ENCODE measurements at places on chromosomes 3 and 15.

GRCh38 chr3:42653303-42653559 is 266 bp upstream of the ZBTB47 start:
- DNase-seq, result no peak

DNA sequence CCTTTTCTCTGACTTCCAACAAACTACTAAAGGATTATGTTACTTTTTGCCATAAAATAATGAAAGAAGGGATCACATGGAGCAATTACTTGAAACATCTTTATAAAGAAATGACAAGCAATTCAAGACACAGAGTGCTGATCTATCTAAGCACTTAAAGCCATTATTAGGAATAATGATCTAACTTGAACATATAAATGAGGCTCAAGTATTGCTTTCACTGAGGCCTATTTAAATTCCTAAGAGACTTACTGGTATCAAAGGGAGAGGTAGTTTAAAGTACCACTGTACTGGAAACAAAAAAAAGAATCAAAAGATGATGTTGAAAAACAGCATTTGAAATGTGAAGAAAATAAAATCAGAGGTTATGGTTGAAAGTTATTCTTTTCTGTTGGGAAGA is 375.5 kb downstream of the PLCL2 start:
- DNase-seq, result no peak

- peak; percentile 37 for DNase-seq
These were observed 11.7 kb downstream of the PXYLP1 start for GRCh38 chr3:141243271-141243707.

GRCh38 chr3:144039661-144040060 is 68.0 kb downstream of the DIPK2A start:
- no peak for DNase-seq

GRCh38 chr15:98800437-98801233 is 152.3 kb downstream of the IGF1R start:
- no peak for DNase-seq

GRCh38 chr3:132709761-132710160 is 12.4 kb downstream of the NPHP3 start:
- DNase-seq, result no peak

- no peak for DNase-seq
These were observed 104.2 kb upstream of the CLSTN2 start for GRCh38 chr3:139830817-139831216.

- DNase-seq, result no peak
These were observed 707.7 kb upstream of the EPHA6 start for GRCh38 chr3:96106701-96107100.

DNA sequence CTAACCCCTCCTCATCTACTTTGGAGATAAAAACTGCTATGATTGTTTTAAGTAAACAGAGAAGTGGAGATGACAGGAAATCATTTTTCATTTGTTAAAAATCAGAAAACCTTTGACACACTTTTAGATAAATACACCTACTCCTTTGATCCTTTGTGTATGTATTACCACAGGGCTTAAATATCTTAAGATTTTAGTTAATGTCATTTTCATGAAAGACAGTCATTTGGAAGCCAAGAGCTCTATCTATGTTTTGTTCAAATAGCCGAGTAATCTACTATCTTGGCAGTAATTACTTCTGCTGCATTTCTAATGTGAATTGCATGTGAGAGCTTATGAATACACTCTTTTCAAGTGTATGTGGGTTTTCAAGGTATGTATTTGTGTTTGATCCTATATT is 2.0 kb downstream of the ARPP21 start:
- no peak for DNase-seq

DNA sequence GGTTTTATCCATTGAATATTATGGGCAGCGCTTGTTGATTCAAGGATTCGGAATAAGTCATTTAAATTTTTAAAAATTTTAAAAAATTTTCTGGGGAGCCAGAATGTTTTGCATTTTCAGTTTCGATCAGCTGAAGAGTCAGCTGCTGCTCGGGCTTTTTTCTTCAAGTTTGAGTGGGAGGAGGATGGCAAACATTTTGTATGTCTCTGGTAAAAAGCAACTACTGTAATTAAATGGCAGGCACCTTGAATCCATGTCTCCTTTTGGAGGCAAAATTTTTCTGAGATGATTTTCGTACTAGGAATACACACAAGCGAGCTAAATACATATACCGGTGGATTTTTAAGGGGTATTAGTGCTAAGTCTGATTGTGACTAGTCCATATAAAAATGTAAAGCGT is 612 bp downstream of the C3orf38 start:
- no peak for DNase-seq

- no peak for DNase-seq
These were observed 204.9 kb upstream of the PPP2R3A start for GRCh38 chr3:135760581-135760980.

GRCh38 chr3:194101592-194102432 is 34.1 kb upstream of the HES1 start:
- no peak for DNase-seq

GRCh38 chr3:122858373-122858772 is 63.5 kb downstream of the SLC49A4 start:
- DNase-seq, result no peak

- DNase-seq, result no peak
These were observed 230.7 kb downstream of the ZNF385D start for GRCh38 chr3:21520106-21520963.

DNA sequence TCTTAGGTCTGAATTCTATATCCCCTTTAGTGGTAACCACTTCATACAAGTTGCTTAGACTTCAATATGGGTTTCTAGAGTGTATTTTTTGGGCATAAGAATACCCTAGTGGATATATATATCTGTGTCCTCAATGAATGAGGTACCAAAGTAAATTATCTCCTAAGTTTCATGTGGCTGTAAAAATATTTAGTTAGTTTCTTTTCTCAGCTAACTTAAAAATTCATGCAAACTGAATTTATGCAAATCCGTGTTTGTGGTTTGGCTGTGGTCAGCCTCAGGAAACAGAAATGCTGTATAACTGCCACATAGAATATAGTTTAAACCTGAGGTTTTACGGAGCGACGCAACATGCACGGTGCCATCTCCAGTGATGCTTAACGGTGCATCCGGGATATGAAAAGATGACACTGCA is 80.3 kb downstream of the PEX5L start:
- no peak for DNase-seq

GRCh38 chr3:126342991-126343648 is 14.1 kb downstream of the KLF15 start:
- no peak for DNase-seq

- DNase-seq, result no peak
These were observed 250.9 kb downstream of the NR2F2 start for GRCh38 chr15:96581371-96581770.

GRCh38 chr3:123256256-123256655 is 54.5 kb downstream of the SEC22A start:
- DNase-seq, result no peak

DNA sequence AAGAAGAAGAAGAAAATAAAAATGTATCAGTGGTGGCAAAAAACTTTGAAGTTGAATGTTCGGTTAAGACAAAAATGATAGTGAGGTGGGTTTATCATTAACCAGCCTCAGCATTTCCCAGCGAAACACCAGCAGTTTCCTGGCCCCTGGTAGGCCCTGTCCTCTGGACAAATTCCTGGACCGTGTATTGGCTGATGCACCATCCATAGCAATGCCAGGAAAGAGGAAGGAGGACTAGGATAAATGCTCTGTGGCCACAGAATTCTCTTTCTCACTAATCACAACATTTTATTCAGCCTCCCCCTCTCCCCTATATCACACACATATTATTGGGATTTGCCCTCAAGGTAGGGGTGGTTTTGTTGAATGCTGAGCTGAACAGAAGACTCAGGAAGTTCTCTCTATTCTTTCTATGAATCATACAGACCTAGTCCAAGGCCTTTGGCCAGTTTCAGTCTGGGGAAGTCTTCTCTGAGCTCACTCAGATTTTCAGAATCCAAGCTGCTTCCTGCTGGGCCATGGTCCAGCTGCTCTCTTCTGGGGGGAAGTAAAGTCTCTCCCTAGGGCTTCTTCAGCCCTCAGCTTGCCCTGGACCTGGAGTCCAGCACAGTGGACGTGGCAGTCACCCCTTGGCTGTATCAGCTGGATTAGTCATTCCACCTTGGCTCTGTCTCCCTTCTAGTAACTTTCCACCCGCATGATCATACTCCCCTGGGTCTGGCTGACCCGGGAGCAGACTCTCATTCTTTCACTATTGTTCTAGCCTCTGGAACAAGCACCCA is 27.6 kb downstream of the SLC28A1 start:
- no peak for DNase-seq

- DNase-seq, result no peak
These were observed 74.1 kb upstream of the MITF start for GRCh38 chr3:69665026-69665737.

DNA sequence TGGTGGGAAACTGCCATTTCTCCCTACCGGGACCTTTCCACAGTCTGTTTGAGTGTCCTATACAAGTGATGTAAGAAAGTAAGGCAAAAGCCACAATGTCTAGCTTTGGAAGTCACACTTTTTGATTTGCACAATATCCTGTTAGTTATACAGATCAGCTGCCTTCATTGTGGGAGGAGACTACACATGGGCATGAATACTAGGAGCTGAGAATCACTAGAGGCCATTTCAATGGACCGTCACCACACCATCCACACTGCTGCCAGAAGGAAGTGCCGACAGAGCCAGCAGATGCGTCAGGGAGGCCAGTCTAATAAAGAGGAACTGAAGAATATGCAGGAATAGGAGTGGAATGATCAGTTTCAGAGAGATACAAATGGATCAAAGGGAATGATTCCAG is 65.8 kb downstream of the SCN11A start:
- no peak for DNase-seq

DNA sequence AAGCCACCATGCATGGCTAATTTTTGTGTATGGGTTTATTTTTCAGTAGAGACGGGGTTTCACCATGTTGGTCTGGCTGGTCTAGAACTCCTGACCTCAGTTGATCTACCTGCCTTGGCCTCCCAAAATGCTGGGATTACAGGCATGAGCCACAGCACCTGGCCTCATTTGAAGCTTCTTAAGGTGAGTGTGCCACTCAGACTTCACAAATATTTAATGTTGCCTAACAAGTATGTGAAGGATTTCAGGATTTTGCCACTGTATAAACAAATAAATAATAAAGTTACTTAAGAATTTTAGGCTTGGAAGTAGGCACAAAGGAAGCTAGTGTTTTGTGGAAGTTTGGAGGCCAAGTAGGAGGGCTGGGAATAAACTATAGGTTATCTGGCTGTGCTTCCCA is 73.5 kb downstream of the FGF12 start:
- DNase-seq, result no peak

DNA sequence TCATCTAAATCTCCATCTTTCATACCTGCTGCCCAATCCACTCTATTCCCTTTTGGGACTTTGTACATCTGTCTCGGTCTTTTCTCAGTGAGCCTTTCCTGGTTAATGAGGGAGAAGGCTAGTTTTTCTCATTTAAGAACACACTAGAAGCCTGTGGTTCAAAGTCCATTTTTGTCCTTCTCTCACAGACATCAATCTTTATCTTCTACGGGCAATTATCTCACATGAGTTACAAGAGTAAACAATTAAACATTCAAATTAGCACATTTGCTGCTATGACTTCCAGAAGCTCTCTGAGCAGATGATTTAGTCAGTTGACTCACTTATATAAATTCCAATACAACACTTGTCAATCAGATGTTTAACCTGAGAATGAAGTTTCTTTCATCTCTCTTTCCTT is 49.3 kb upstream of the KBTBD8 start:
- no peak for DNase-seq

- DNase-seq, result no peak
These were observed 249.9 kb upstream of the GBE1 start for GRCh38 chr3:82011336-82011735.

GRCh38 chr3:67357610-67358458 is 296.6 kb downstream of the SUCLG2 start:
- DNase-seq, result no peak

- DNase-seq, result no peak
These were observed 255.6 kb downstream of the MAGI1 start for GRCh38 chr3:65783117-65783516.

GRCh38 chr3:13300546-13301285 is 119.4 kb downstream of the NUP210 start:
- no peak for DNase-seq

DNA sequence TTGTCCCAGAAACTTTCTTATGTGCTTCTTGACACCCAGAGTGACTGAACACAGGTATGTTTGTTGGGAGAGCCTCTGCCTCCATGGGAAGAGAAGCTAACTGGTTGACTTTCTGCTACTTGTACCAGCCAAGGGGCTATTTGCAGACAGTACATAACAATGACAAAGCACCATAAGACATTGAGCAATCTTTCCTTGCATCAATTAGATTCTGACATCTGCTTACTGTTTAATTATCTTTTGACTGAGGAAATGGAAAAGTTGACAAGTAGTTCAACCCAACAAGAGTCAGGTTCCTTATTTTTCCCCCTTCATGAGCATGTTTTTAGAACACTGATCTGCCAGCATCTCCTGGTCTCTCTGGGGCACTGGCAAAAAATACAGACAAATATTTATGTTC is 157.7 kb downstream of the RPLP1 start:
- no peak for DNase-seq

DNA sequence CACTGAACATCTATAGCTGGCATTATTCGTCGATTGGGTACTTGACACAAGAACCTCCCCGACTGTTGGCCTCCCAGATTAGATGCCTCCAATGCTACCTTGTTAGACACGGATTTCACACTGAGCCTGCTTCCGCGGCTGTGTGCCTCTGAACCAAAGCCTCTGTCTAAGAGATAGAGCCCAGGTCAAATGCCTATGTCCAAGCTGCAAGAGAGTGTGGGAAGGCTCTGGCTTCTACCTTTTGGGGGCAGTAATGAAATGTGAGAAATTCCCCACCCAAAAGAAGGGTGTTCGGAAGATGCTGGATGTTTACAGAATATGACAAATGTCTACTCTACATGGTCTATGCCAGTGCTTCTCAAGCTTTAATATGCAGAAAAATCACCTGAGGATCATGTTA is 2.0 kb upstream of the RPUSD2 start:
- DNase-seq, result no peak

DNA sequence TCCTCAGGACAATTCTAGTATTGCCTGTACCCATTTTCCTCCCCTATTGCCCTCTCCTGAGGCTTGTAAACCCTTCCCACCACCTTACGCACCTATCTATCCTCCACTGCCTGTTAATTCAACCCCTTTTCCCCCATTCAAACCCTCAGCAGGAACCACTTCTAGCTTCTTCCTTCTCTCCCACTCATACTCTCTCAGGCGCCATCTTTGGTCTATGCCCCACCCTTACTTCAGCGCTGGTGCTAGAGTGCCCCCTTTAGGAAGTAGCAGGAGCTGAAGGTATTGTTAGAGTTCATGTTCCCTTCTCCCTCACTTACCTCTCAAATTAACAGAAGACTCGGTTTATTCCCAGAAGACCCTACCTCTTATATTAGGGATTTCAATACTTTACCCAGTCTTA is 121.8 kb upstream of the NLGN1 start:
- no peak for DNase-seq

DNA sequence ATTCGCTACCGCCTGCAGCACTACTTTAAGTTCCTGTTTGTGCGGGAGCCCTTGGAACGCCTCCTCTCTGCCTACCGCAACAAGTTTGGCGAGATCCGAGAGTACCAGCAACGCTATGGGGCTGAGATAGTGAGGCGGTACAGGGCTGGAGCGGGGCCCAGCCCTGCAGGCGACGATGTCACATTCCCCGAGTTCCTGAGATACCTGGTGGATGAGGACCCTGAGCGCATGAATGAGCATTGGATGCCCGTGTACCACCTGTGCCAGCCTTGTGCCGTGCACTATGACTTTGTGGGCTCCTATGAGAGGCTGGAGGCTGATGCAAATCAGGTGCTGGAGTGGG is 995 bp downstream of the CHST14 start:
- DNase-seq, result no peak

GRCh38 chr3:161851941-161852566 is 355.4 kb downstream of the OTOL1 start:
- DNase-seq, result peak; percentile 7
